SJCRH30 (cell line): ENCODE measurements at places on chromosomes 12 and 14.

DNA sequence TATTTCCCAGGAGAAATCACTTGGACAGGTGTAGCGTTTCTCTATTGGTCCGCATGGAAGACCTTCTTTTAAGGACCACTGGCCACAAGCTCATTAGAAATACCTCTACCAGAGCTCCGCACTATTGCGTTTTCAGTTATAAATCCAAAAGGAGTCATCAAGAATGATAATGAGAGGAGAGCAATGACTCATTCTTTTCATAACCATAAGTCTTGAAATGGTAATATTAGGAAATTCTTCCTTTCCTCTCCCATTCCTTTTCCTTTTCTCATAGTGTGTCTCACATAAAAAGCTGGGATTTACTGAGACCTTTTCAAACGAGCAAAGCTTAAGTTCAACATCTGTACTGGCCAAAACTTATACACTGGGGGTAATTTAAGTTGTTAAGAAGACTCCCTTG is 215.7 kb downstream of the CPNE8 start:
- no peak for DNase-seq

DNA sequence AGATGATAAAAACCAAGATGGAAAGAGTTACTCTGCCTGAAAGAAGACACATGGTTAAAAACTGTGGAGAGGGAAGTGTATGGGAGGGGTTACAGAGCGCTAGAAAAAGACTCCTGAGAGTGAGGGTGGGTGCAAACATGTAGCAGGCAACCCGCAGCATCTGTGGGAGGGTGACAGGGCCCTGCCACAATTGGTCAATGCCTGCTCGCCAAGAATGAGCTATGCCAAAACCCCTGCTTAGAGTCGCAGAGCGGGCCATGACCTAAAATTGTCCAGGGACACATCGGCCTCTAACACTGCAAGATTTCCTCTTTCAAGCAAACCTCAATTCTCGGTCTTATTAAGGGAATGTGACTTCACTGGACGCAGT is 700 bp downstream of the PRKAG1 start:
- DNase-seq: no peak

GRCh38 chr12:66900616-66901015 is 221.7 kb upstream of the GRIP1 start:
- DNase-seq: peak; percentile 31

DNA sequence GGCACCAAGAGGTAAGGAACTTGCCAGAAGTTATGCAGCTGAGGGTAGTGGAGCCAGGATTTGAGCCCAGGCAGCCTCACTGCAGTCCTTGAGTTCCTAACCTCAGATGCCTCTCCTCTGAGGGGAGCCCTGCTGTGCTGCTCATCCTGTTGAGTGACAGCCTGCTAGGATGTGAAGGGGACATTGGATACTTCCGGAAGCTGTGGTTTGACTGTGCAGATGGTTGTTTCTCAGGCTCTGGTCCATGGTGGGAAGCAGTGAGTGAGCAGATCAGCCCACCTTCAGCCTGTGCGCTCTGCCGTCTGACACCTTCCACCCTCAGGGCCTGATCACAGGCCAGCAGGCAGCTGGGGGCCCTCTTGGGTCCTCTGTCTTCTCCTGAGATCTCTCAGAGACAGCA is 253.2 kb downstream of the CACNA1C start:
- no peak for DNase-seq

DNA sequence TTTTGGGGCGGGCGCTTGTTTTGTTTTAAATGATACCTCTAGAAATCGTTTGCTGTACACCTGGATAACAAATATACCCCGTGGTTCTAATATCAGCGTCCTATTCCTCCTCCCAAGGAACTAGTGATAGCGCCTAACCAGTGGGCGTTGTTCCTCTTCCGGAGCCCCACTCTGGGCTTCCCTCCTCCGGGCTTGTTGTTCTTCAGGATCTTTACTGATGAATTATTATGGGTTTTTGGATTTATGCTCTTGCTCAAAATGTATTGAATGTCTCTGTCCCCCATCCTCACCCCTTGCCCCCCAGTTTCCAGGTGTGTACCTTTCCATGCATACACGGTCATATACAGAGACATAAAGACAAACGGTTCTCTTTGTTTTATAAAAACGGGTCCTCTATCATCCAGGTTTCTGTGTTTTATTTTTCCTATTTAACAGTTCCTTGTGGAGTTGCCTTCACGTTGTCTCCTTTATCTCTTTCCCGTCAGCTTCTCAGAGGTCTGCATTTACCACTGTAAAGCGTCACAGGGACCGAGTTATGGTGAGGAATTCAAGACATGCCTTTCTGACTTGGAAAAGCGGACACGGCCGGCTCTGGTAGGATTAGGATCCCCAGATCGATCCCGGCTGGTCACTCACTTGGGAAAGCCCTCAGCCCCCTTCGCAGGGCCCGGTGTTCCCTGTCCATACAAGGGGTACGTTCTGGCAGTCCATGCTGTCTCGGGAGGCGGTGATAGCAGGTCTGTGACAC is 655 bp upstream of the PLEKHG3 start:
- no peak for DNase-seq

- DNase-seq: no peak
Measured at GRCh38 chr14:33589334-33589733, 361.5 kb downstream of the EGLN3 start.

- DNase-seq: no peak
Measured at GRCh38 chr12:107523775-107524535, 161.6 kb upstream of the PWP1 start.

DNA sequence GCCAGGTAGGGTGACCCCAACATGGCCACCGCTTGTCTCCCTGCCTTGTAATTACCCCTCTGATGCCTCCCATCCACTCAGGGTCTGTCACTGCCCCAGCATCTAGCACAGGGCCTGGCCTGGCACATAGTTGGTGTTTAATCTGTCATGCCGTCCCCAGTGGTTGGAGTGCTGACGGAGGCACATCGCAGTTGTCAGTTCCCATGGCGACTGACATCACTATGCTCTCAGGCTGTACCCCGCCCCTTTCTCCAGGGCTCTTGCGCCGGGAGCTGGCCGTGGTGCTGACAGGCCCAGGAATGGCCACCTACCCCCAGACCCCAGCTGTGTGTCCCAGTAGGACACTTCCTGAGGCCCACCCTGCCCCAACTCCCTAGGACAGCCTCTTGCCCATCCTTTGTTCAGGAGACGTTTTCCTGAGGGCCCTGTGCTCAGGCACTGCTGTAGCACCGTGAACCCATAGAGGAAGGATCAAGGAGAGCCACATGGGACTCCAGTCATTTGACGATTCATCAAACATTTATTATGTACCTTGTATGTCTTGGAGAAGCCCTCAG is 23.0 kb downstream of the FAM222A start:
- DNase-seq: peak; percentile 60

- DNase-seq: peak; percentile 65
Measured at GRCh38 chr14:42869681-42870080, 1263.0 kb downstream of the LRFN5 start.

- DNase-seq: no peak
Measured at GRCh38 chr12:1835211-1836131, 15.1 kb downstream of the LRTM2 start.

GRCh38 chr14:56182410-56182809 is 64.2 kb downstream of the PELI2 start:
- DNase-seq: no peak

DNA sequence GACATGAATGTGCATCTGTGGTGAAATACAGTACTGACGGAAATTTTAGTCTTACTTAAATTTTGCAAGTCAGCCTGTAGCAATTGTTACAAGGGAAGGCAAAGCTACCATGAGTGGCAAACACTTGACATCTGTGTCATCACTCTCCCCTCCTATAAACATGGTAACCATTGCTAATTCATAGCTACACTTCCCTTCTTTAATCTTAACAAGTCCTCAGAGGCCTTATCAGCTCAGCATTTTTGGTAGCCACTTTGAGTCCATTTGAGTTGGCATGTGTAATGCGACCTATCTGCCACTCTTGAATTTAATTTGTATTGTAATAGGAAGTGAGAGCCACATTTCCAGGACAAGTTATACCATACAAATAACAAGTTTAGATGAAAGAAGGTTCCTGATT is 218.1 kb downstream of the RMST start:
- DNase-seq: no peak

GRCh38 chr12:12726555-12727093 is 9.5 kb downstream of the CDKN1B start:
- DNase-seq: no peak

- no peak for DNase-seq
Measured at GRCh38 chr12:15546102-15546701, 223.9 kb downstream of the PTPRO start.

DNA sequence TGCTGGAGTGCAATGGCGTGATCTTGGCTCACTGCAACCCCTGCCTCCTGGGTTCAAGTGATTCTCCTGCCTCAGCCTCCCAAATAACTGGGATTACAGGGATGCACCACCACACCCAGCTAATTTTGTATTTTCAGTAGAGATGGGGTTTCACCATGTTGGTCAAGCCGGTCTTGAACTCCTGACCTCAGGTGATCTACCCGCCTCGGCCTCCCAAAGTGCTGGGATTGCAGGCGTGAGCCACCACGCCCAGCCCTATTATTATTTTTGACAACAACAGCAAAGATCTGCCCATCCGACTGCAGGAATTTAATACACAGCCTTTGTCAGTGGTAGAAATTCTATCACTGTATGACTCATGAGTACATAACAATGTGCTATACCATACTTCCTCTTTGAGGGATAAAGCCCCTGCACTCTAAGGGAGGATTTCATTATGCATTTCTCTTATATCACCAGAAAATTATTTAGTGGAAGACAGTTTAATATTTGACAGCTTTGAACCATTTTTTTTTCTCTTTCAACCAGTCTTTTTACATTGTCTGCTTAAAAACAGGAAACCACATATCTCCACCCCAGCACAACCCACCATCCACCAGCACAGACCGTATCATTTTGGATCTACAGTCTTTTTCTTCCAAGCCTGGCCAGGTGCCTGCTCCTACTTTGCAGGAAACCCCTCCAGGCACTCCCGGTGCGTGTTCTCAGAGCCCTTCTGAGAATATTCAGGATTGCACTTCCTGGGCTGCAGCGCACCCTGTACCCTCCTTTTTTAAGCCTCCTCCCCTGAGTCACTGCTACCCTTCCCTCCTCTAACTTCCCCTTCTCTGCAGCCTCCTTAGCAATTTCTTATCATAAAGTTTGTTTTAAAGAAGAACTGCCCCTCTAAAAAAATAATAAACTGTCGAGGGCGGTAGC is 594 bp downstream of the ARHGDIB start:
- peak; percentile 28 for DNase-seq

- no peak for DNase-seq
Measured at GRCh38 chr12:52539083-52539820, 13.7 kb downstream of the KRT71 start.

DNA sequence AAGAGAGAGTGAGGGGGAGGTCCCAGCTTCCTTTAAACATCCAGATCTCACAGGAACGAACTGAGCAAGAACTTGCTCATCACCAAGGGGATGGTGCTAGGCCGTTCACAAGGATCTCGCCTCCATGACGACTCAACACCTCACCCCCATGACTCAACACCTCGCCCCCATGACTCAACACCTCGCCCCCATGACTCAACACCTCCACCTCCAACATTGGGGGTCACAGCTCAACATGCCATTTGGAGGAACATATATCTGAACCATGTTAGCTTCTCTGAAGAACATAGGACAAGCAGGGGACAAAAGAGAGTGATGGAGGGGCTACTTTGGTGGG is 66.0 kb upstream of the LHX5 start:
- no peak for DNase-seq

- no peak for DNase-seq
Measured at GRCh38 chr12:70251226-70251625, 8.0 kb downstream of the CNOT2 start.

DNA sequence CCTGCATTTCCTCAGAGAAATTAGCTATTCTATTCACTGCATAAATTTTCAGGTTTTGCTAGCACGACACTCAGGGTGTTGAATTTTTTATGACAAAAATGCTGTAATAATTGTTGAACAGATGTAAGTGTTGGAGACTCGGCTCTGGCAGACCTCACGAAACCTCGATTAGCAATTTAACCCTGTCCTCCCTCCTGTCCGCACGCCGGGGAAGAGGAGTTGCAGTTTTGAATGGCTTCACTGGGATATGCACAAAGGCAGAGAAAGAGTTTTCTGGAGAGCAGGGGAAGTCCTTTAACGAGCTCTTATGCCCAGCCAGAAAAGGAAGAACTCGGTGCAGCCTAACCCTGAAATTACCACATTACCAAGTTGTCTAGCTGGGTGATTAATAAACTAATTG is 661.1 kb downstream of the VRK1 start:
- DNase-seq: no peak

- DNase-seq: peak; percentile 97
Measured at GRCh38 chr12:92466391-92467305, 236.1 kb upstream of the PLEKHG7 start.

DNA sequence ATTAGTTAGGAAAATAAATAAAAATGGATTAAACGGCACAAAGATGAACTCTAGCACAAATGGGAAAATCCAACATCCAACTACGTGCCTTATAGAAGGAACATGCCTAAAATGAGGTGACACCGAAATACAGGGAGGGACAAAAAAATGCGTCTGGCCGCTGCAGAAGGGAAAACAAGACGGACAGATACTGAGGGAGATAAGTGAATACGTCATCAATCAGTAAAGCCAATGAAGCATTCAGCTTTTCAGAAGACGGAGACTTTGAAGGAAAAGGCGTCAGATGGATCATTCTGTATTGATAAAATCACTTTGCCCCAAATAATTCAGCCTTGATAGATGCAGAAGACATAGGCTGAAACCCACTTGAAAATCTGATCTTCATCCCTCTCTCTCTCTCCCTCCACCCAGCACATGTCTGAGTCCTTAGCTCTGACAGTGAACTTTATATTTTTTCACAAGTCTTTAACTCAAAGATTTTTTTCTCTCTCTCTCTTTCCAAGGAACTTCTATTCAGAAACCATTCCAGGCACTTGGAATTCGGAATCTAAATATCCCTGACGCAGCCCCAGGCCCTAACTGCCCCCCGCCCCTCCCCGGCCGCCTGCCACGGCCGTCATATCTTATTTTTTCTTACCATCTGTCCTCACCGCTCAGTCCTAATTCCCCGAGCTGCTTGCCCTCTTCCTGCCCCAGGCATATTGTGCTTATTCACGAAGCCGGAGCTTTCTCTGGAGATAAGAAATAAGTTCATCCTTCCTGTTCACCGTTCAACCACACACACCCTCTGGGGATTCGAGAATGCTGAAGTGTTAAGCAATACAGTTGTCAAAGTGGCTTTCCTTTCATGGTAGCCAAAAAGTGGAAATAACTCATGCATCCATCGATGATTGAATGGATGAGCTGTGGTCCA is 35.5 kb upstream of the RFLNA start:
- peak; percentile 87 for DNase-seq

- no peak for DNase-seq
Measured at GRCh38 chr14:31283578-31284252, 76.1 kb upstream of the HECTD1 start.

GRCh38 chr14:97066068-97066899 is 269.1 kb downstream of the VRK1 start:
- DNase-seq: no peak
